ENCODE measurements at places on chromosomes 16 and 17. TPM values are rescaled to one million over a fixed set of nuclear protein-coding genes. Genes with fewer than 3 reads are reported as not detected.

The CDH5 gene
- total RNA-seq = 0.25 TPM

The WNT3 gene
- 8.8 TPM for total RNA-seq

The CDH1 gene
- 783 TPM for total RNA-seq

The KRT39 gene
- total RNA-seq = not detected

The TMEM98 gene
- total RNA-seq = 189 TPM

The FAM20A gene
- total RNA-seq = 0.44 TPM

The EVI2B gene
- not detected for total RNA-seq

The CTF1 gene
- 2.4 TPM for total RNA-seq

The TPPP3 gene
- 0.39 TPM for total RNA-seq

DNA sequence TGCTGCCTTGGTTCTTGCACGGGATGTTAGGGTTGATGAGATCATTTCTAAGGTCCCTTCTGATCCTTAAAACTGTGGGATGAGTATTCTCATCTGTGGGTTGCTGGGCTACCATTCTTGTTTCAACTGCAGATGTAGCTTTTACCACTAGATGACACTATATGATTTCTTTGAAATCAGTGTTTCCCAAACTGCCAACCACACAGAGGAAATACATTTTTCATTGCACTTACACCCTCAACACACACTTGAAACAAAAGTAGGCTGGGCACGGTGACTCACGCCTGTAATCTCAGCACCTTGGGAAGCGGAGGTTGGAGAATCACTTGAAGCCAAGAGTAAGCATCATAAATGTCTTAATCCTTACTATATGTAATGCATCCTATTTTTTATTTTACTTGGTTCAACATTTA, 15.3 kb downstream of the LCMT1 start:
- no peak for DNase-seq

DNA sequence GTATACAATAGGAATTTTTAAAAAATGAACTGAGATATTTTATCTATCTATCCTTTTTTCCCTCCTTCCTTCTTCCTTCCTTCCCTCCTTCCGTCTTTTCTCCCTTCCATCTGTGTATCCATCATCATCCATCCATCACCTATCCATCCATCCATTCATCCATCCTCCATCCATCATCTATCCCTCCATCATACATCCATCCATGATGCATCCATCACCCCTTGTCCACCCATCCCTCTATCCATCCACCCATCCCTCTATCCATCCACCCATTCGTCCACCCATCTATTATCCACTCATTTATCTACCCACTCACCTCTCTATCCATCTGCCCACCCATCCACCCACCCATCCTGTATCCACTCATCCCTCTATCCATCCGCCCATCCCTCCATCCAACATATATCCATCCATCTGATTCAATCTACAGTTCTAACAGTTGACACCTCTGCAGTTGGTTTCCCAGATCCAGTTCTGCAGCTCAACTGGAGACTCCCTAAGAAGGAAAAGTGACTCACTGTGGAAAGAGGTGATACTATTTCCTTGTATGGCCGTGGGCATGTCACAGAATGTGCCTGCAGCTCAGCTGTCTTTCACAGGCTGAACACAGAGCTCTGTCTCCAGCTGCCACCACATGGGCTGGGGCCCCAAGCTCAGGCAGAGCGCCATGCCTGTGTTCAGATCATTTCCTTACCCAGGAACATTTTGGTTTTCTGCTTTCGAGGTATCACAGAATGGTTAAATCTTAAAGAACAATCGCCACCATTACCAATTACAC, 130.8 kb downstream of the XYLT1 start:
- peak; percentile 8 for DNase-seq

- no peak for DNase-seq
Measured at GRCh38 chr17:29162909-29163341, 17.3 kb downstream of the MYO18A start.

DNA sequence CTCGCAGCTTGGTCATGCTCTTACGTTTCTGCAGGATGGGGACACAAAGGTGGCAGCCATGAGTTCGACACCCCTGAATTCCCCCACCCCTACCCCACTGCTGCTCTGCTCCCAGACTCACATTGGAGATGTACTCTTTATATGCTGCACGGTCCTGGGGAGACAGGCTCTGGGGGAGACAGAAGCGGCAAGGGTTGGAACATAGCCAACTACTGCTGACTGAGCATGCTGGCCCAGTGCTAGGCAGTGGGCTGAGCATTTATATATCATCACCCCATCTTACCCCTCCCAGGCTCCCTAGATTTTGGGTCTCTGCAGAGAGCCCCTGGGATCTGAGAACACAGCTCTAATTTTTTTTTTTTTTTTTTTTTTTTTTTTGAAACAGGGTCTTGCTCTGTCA, 8.1 kb upstream of the ATXN7L3 start:
- no peak for DNase-seq

DNA sequence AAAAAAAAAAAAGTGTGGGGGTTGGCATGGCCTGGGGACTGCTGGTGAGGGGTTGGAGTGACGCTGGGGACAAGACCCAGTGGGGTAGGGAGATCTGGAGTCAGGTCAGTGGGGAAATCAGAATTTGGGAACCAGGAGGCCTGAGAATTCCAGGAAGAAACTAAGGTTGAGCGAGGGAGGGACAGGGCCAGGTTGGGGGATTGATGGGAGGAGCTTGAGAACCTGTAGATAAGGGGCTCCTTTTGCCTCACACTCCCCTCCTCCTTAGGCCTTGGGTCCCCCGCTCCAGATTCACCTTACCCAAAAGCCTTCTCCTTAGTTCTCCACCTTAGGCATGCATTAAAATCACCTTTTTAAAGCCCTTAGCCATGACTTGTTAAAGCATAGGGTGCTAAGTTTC, 8.3 kb upstream of the PYDC1 start:
- DNase-seq = no peak

- no peak for DNase-seq
Measured at GRCh38 chr16:73023752-73024570, 24.0 kb downstream of the ZFHX3 start.

DNA sequence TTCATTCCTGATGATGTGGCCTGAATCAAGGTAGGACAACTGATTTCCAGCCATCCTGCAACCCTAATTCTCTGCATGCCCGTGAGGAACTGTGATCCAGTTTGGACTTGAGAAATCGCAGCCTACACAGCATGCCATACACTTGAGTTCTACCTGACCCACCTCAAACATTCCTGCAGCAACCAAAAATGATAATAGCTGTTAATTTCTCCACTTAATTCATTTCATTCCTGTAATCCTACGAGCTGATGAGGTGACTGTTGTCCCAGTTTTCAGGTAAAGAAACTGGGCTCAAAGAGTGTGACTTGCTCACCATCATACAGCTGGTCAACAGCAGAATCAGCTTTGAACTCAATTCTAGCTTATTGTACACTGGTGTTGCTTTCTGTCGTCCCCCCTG, 2.2 kb upstream of the GAS7 start:
- DNase-seq = no peak

DNA sequence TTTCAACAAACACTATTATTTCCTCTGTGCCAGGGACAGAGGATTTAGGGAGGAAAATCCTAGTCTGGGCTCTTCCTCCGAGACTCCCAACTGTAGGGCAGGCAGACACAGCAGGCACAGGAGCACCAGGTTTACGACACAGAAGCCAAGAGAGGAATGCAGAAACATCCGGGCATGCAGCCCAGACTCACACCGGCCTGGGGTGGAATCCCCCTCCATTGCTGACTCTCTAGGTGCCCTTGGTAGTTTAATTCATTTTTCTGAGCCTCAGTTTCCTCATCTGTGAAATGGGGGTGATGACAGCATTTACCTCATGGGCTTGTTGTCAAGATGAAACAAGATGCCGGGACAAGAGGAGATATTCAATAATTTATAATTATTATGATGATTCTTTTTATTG, 14.9 kb downstream of the CA4 start:
- DNase-seq = no peak

DNA sequence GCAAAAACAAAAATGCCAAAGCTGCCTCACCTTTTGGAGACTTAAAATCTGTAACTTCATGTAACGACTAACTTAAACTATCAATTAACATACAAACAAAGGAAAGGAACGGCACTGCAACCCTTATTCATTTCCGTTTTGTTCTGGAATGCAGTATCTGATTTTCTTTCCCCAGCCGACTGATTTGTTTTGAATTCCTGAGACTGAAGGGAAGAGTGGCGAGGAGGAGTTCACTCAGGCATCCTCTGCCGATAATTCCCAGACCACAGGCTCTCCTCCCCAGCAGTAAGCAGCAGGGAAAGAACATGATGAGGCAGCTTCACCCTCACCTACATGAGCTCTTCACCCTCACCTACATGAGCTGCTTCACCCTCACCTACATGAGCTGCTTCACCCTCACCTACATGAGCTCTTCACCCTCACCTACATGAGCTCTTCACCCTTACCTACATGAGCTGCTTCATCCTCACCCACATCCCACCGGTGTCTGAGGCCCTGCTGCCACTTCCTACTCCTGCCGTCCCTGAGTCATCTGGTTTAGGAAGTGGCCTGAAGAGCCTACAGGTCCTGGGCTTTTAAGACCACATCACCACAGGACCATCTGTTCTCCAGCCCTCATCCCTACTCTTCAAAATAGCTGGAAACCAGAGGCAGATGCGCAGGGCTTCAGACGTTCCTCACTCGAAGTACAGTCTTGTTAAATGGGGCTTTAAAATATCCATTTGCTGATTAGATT, 168.0 kb upstream of the RPH3AL start:
- DNase-seq = no peak

DNA sequence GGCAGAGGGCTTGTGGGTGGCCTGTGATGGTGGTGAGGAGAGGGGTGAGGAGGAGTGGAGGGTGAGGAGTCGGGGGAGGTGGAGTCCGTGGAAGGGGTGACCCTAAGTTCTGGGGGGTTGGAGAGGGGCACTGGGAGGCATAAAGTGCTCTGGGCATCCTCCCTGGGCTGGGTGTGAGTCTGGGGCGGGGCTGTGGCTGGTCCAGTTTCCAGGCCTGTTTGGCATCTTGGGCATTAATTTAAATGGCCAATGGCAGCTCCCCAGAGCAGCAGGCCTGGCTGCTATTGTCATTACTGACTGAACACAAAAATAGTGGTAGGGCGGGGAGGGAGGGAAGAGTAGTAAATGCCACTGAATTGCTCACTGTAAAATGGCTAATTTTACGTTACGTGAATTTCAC, 7.7 kb upstream of the ARHGAP23 start:
- no peak for DNase-seq

- no peak for DNase-seq
Measured at GRCh38 chr17:41917192-41917591, 1.6 kb downstream of the ACLY start.

GRCh38 chr17:7241783-7242716, at the start of gene GABARAP:
Gene GABARAP, minus strand, starts transcription at chr17:7242449. Its CDS starts 119 bp downstream, at chr17:7242330.
- peak; percentile 78 for DNase-seq

GRCh38 chr17:55237268-55237667, 27.5 kb upstream of the HLF start:
- DNase-seq = no peak

DNA sequence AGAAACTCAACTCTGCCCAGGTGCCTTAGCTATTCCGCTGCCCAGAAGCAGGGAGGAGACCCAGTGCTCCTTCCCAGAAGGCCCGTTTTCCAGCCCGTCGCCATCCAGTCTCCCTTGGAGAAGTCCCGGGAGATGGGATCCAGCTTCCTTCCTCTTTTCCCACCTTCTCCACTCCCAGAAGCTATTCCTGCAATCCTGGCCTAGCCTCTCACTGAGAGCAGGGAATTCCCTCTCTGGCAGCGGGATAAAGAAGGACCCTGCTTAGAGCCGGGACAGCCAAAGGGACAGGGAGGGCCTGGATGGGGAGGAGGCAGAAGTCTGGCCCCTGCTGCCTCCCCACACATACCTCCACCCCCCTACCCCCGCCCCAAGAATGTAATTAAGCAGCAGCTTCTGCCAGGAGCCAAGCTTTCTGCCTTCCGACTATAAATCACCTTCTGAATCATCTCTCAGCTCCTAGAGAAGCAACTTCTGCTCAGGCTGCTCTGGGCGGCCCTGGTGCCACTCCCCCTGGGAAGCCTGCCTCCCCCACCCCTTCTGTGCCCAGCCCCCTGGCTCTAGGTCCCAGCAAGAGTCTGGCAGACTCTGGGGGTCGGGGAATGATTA, 6.4 kb downstream of the WNT3 start:
- DNase-seq = no peak

- no peak for DNase-seq
Measured at GRCh38 chr16:84267380-84267779, 27.3 kb upstream of the WFDC1 start.

DNA sequence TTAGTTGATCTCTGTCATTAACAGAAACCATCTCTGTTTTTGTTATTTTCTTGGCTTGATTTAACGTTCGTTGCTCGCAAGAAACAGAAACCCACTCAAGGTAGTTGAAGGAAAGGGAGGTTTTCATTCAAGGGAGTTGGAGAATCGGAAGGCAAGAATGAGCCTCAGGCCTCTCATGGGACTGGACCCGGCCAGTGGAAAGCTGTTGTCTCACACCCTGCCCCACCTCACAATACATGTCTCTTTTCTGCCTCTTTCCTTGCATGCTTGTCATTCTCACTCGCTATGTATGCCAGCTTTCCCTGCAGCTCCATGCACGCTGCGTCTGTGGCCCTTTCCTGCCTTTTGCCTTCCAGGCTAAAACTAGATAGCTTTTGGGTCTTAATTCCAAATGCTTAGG, 18.3 kb downstream of the DCAF7 start:
- no peak for DNase-seq

DNA sequence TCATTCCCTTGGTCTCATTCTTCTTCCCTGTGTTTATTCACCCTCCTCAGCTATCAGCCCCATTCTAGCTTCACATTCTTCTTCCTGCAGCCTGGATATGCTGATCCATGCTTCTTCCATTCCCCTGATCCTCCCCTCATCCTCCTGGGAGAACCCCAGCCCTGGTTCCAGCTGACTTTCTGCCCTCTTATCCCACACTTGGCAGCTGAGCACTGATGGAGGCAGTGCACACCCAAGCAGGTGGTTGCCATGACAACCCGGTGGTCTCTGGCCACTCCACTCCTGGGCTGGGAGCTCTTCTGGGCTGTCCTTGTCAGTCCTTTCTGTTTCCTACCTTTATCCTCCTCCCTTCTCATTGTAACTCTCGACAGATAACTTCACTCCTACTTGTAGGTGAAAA, 16.7 kb upstream of the TUBG2 start:
- DNase-seq = no peak

GRCh38 chr17:11598274-11599221, at the start of gene DNAH9:
Gene DNAH9, plus strand, starts transcription at chr17:11598470. Its CDS starts 29 bp downstream, at chr17:11598499.
- DNase-seq = peak; percentile 79

Data from Caco-2 (cell line).